ENCODE measurements at places on chromosomes 12 and 14. TPM values are rescaled to one million over a fixed set of nuclear protein-coding genes. Genes with fewer than 3 reads are reported as not detected.

DNA sequence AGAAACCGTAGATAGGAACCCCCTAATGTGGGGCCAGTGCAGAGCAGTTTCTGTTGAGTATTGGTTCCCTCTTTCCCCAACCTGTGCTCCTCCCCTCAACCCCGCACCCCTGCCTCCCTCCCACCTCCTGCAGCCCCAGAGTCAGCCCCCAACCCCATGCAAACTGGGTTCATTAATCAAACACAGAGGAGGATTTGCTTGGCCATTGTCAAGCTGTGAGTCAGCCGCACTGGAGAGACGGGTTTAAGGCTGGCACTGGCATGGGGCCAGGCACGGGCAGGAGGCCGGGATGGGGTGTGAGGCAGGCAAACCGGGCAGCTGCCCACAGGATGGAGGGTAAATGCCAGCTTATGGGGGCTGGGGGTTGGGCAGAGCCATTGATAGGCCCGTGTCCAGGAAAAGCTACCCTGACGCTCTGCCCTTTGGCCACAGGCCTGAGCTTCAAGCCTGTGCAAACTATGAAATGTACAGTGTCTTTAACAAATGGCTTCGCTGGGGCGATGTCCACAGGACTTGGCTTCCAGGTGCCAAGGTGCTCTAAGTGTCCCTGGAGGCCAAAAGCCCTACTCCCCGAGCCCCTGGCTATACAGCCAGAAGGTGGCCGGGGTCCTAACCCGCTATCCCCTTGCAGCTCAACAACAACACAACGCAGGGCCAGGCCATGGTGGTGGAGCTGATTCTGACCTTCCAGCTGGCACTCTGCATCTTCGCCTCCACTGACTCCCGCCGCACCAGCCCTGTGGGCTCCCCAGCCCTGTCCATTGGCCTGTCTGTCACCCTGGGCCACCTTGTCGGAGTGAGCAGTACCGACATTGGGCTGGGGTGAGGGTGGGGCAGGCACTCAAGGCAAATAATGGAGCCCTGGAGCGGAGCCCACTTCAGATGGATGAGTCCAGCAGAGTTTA lies 1.4 kb downstream of the AQP5 start:
- DNase-seq = no peak

The C12orf50 gene
- 0.04 TPM for polyA plus RNA-seq

- peak; percentile 79 for DNase-seq
These were observed at the start of gene B3GNT4 for GRCh38 chr12:122203301-122204166. Gene B3GNT4 (plus strand): TSS chr12:122203709. CDS start chr12:122204619, 910 bp downstream.

GRCh38 chr12:12405882-12406281 lies 49.0 kb downstream of the BORCS5 start:
- peak; percentile 85 for DNase-seq

The CCDC198 gene
- 90.7 TPM for polyA plus RNA-seq

- DNase-seq = no peak
These were observed 4.4 kb upstream of the P2RX4 start for GRCh38 chr12:121205491-121205890.

The PRICKLE1 gene
- 6.0 TPM for polyA plus RNA-seq

DNA sequence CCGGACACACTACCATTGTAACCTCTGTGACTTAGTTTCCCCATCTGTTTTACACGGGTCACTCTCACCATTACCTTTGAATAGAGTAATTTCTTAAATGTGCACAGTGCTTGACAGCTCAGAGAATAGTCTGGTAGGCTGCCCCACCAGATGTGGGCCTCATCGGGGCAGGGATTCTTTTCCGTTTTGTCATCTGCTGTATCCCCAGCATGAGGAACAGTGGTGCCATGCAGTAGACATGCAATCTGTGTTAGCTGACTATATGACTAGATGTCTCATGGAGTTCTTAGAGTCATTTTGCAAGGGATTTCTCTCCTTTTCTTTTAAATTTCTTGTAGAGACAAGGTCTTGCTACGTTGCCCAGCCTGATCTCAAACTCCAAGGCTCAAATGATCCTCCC lies 44.9 kb upstream of the PLEKHG3 start:
- no peak for DNase-seq

The CCDC63 gene
- not detected for polyA plus RNA-seq

GRCh38 chr14:62768753-62769152 lies 276.5 kb downstream of the KCNH5 start:
- no peak for DNase-seq

GRCh38 chr12:13181375-13182070 lies 15.0 kb upstream of the EMP1 start:
- no peak for DNase-seq

- DNase-seq = no peak
These were observed 17.6 kb upstream of the AKAP6 start for GRCh38 chr14:32311294-32312009.

- no peak for DNase-seq
These were observed 39.1 kb downstream of the SPATA7 start for GRCh38 chr14:88424573-88424972.

The SMOC1 gene
- 0.85 TPM for polyA plus RNA-seq

GRCh38 chr12:12734054-12734453 lies 16.9 kb downstream of the CDKN1B start:
- DNase-seq = no peak

- no peak for DNase-seq
These were observed 23.0 kb downstream of the ZBTB39 start for GRCh38 chr12:56983386-56983785.

GRCh38 chr12:51181558-51181957 lies 8.6 kb upstream of the TFCP2 start:
- no peak for DNase-seq

GRCh38 chr12:104423809-104424208 lies 32.9 kb upstream of the CHST11 start:
- DNase-seq = no peak

DNA sequence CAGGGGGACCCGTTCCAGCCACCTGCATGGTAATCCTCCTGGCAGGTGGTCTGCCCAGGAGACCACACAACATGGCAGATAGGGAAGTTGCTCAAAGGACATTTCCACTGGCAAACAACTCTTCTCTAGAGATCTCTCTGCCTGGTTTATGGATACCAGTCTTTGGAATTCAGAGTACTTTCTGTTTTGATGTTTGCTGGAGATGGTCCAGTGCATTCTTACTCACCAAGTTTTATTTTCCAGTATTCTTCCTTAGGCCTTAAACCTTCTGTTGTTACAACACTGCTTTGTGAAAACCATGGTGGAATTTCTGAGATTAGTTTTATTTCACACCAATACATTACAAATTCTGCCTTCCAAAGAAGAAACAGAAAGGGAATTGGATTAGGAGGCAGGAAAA lies 428.3 kb downstream of the FUT8 start:
- DNase-seq = no peak

The FGF23 gene
- 6.5 TPM for polyA plus RNA-seq

The PRH2 gene
- 0.55 TPM for polyA plus RNA-seq

DNA sequence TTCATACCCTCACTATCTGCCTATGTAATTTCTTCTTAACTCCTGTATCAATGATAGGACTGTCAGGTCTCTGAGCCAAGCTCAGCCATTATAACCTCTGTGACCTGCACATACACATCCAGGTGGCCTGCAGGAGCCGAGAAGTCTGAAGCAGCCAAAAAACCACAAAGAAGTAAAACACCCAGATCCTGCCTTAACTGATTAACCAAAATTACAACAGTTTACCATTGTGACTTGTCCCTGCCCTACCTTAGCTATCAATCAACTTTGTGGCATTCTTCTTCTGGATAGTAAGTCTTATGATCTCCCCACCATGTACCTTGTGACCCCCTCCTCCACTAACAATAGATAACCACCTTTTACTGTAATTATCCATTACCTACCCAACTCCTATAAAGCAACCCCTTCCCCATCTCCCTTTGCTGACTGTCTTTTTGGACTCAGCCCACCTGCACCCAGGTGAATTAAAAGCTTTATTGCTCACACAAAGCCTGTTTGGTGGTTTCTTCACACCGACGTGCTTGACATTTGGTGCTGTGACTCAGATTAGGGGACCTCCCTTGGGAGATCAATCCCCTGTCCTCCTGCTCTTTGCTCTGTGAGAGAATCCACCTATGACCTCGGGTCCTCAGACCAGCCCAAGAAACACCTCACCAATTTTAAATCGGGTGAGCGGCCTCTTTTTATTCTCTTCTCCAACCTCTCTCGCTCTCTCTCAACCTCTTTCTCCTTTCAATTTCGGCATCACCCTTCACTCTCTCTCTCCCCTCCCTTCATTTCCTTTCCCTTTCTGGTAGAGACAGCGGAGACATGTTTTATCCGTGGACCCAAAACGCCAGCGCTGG lies 11.5 kb upstream of the LGMN start:
- DNase-seq = no peak

DNA sequence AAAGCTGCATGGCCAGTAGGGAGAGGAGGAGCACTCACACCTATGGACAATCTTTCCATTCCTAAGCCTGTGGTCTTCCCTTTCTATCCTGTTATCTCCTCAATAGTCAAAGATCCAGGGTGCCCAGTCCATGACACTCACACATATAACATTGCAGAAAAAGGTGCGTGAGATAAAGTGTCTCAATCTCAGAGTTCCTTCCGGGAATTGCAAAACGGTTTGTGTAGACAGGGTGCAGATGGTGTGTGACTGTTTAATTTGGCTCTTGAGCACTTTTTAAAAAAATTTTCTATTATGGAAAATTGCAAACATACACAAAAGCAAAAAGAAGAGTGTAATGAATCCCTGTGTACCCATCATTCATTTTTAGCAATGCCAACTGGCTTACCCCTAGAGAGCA lies 1493.6 kb downstream of the AACS start:
- no peak for DNase-seq

The STAB2 gene
- polyA plus RNA-seq = 6.6 TPM

DNA sequence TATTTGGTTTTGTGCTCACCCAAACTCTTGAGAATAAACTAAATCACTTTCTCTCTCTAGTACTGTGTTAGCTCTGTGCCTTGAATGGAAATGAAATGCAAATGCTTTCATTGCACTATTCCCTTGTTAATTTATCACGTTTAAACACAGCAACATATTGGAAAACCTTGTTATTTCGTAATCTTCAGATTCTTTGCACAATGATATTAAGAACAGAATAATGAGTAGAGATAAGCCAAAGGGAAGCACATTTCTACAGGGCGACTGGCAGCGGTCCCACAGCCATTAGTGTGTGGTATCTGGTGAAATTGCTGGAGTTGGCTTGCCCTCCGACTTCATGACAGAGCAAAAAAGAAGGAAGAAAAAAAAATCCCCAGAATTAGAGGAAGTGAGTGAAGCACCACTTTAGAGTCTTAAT lies 166.1 kb upstream of the E2F7 start:
- no peak for DNase-seq

DNA sequence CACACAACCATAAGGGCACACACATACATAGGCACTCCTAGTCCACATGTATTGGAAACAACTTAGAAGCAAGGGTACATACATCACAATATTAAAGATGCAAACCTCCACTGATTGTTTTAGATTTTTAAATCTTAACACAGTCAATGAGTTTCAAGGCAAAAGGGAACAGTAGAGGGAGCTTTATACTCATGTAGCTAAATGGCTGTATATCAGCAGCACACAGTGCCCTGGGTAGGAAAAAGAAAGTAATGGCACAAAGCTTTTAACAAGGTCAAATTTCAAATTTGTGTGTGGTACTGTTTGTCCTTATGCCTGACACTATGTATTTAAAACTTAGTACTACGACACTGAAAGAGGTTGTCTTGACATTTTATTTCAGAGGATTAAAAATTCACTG lies 262.0 kb downstream of the MED13L start:
- DNase-seq = peak; percentile 37

GRCh38 chr12:114131824-114132223 lies 165.7 kb upstream of the RBM19 start:
- no peak for DNase-seq

GRCh38 chr14:66378712-66379505 lies 107.3 kb upstream of the CCDC196 start:
- DNase-seq = no peak

DNA sequence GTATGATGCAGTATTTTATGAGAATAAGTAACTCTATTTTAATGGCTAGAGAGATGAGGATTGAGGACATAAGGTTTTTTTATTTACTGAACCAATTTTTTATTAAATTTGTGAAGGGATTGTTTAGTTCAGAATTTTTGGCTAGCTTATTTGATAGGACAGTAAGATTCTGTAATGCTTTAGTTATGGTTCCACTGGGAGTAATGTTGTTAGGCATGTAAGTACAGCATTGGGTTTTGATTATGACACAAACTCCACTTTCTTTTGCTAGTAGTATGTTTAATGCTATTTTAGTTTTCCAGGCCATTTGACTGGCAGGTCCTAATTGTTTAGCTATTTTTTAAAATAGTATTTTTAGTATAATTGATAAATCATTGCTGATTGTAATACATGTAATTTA lies 33.8 kb upstream of the LRRC10 start:
- DNase-seq = no peak

- no peak for DNase-seq
These were observed 20.7 kb downstream of the CLSTN3 start for GRCh38 chr12:7150841-7151240.

DNA sequence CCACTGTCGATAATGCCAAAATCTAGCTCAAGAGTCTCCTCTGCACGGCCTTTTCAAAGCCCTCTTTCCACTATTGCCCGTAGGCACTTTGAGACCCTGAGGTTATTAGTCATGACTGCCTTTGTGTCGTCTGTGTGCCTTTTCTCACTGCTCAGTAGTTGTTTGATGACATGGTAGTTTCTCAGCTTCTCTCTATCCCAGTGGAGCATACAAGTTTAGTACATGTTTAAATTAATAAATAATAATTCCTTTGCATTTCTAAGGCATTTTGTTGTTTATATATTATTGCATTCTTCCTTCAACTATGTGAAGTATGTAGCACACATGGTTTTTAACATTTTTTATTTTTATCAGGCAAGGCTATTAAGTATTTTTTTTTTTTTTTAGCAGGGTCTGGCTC lies 458.1 kb downstream of the PCNX1 start:
- DNase-seq = no peak

GRCh38 chr12:25558586-25558985 lies 5.5 kb upstream of the LMNTD1 start:
- no peak for DNase-seq

DNA sequence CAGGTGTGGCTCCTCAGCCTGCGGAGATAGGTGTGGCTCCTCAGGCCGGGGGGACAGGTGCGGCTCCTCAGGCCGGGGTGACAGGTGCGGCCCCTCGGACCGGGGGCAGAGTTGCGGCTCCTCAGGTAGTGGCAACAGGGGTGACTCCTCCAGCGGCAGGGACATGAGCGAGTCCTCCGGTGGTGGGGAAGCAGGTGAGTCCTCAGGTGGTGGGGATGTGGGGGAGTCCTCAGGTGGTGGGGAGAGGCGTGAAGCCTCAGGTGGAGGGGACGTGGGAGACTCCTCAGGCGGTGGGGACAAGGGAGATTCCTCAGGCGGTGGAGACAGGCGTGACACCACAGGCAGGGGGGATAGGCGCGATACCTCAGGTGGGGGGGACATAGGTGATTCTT lies 9.2 kb downstream of the KMT2D start:
- DNase-seq = no peak

All from large intestine (tissue), 12 donors.